ENCODE measurements at places on chromosomes 13 and 19.

- DNase-seq = peak; percentile 94
Measured at GRCh38 chr19:58097781-58098681, at the start of gene ZSCAN18. TSS of gene ZSCAN18 (minus strand) at chr19:58098231. CDS start at chr19:58090267, 7,964 bp downstream.

DNA sequence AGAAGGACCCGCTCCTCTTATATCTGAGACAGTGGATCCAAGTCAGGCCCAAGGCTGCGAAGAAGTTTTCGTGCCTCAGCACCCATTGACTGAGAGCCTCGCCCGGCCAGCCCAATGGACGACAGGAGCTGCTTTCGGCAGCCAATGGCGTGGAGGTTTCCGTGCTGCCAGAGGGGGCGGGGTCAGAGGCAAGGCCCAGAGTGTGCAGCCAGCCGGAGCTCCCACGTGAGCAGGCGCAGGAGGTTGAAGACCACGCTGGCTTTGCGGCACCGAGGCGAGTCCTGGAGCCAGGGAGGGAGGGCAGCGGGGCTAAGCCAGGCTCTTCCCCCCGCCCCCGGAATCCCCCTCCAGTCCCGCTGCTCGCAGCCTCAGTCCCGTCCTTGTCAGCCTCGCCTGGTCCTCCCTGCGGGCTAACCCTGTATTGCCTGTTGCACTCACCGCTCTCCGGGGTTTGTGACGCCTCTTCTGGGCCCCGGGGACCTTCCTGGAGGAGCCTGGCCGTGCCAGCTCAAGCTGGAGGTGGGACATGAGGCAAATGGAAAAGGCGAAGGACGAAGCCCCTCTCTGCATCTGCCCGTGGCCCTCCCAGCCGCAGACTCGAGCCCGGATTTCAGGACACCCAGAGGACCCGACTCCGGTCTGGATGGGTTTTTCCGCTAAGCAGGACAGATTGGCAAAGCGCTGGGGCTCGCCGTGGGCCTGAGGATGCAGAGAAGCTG is 1.5 kb downstream of the IFNL4 start:
- peak; percentile 64 for DNase-seq

GRCh38 chr13:103762523-103762922 is 696.3 kb upstream of the SLC10A2 start:
- no peak for DNase-seq

GRCh38 chr13:71814806-71815360 is 52.1 kb downstream of the DACH1 start:
- no peak for DNase-seq

DNA sequence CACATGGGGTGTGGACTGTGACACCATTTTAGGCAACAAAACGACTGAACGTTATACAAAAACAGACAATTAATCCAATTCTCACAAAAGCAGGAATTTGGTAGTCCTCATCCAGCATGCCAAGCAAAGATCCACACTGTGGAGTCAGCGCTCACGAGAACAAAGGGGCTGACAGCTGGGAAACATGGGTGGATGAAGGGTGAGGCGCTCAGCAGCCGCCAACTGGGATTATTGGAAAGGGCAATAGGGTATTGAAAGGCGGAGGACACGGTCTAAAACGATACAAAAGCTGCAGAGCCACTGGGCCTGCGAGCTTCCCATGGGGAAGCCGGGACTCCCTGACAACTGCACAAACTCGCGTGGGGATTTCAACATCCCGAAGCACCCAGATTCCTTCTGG is 4.7 kb upstream of the ZNF813 start:
- no peak for DNase-seq

DNA sequence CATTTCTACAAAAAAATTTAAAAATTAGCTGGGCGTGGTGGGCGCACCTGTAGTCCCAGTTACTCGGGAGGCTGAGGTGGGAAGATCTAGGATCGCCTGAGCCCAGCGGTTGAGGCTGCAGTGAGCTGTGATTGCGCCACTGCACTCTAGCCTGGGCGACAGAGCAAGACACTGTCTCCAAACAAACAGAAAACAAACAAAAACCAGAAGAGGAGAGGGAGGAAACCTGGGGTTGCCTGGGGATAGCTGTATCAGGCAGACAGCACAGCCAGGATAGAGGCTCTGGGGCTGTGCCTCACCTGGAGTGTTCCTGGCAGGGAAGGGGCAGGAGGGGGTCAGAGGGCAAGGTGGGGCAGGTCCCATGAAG is 2.6 kb upstream of the POLR2E start:
- no peak for DNase-seq

- peak; percentile 60 for DNase-seq
Measured at GRCh38 chr19:40756502-40757110, 5.6 kb downstream of the SNRPA start.

GRCh38 chr13:23561261-23561660 is 9.0 kb upstream of the TNFRSF19 start:
- DNase-seq = no peak

- no peak for DNase-seq
Measured at GRCh38 chr13:93328943-93329342, 102.3 kb downstream of the GPC6 start.

DNA sequence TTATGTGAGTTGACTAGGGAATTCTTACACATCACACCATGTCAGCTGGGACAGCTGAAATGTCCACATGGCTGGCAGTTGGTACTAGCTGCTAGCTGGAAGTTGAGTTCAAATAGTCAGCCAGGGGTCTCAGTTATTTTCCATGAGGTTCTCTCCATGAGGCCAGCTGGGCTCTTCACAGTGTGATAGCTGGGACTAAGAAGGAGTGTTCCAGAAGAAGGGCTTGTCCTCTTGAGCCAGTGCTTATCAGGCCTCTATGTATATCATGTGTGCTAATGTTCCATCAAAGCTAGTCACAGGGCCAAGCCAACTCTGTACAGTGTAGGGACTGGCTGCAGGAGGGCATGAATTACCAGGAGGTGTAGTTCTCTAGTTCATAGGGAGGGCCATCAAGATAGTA is 11.8 kb downstream of the USPL1 start:
- no peak for DNase-seq

DNA sequence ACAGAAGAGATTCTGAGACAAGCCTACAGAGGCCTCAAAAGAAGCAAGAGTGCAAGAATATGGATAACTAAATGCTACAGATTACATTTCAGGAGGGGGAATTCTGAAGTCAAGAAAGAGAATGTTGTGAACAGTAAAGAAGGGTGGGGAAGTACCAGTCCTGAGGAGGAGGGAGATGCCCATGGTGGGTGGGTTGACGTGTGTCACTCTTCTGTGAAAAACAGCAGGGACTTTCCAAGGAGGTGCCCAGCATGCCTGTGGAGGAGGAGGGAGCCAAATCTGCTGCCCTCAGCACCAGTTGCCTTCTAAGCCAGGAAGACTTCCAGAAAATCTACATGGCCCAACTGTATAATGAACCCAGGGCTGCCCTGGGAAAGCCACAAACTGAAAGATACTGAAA is 87.7 kb downstream of the SGCG start:
- DNase-seq = peak; percentile 39

All from stimulated activated CD4-positive, alpha-beta T cell treated with anti-CD3 and anti-CD28 coated beads, Interleukin-15, amount 100 ng/mL, for 24 hours (primary cell).